ENCODE measurements at places on chromosomes 4 and X.

- DNase-seq, result no peak
Measured at GRCh38 chr4:104881136-104881886, 265.4 kb upstream of the TET2 start.

- no peak for DNase-seq
Measured at GRCh38 chr4:144754562-144755410, 108.8 kb downstream of the HHIP start.

DNA sequence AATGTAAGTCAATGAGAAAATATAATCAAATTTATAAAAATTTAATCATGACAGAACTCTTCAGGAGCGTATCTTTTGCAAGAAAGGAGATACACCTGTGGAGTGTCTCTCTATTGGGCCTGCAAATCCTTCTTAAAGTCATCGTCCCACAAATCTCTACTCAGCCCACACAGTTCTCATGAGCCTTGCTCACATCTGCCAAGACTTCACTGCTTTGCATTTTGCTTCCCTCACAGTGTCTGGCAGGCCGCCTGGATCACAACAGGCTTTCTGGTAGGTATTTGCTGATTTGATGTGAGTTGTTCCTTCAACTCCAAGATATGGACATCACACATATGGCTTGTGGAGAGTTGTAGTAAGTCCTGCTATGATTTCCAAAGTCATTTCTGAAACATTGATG, 183.1 kb upstream of the ARX start:
- DNase-seq, result no peak

GRCh38 chr4:2354760-2355159, 63.7 kb downstream of the ZFYVE28 start:
- no peak for DNase-seq

DNA sequence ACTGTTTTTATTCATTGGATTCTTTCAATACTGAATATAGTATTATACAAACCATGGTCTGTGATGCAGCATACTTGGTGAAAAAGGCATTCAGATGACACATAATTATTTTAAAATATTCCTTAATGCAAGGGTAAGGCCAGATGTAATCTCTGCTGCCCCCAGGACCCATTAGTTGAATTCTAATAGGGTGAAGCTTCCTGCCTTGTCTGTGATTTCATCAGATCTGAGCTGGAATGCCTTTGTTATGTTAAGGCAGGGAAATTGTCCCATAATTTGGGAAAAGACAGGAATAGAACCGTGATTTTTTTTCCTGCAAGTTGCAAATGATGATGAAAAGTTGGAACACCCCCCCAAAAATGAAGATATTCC, 26.1 kb downstream of the ZRSR2 start:
- DNase-seq, result no peak

GRCh38 chr4:70778888-70779422, 57.2 kb downstream of the RUFY3 start:
- DNase-seq, result no peak

DNA sequence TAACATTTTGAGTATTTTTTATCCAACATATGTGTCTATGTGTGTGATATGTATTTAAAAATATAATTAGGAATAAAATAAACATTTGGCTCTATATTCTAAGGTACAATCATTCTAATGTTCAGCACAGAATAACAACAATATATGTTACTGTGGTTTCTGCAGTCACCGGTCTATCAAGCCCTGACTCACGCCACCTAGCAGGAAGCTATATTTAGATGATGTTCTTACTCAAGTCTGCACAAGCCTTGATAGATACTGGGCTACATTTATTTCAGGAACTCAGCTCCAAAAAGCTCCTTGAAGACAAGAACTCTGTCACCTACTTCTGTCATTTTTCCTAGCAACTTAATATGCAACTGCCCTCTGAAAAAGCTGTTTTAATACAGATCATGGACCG, 152.0 kb upstream of the FTHL17 start:
- no peak for DNase-seq

- DNase-seq, result no peak
Measured at GRCh38 chrX:307261-308111, 11.1 kb downstream of the GTPBP6 start.

- no peak for DNase-seq
Measured at GRCh38 chrX:15475486-15475885, 17.6 kb downstream of the PIR start.
